Activated naive CD4-positive, alpha-beta T cell (primary cell): ENCODE measurements at places on chromosomes 3 and 15.

DNA sequence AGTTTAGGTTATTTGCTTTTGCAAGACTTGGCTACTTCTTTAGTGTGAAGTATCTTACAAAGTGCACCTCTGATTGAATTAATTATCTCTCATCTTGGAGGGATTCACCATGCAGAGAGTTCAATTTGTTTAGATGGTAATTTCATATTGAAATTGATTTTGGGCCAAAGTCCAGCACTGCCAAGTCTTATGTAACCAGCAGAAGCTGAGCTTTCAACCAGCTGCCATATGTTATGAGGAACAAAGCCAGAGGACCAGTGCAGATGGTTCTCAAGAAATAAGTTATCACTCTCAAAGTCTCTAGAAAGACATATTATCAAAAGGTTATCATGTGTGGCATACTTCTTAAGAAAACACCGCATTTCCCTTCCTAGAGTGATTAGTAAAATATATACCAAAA lies 29.0 kb downstream of the ABHD6 start:
- DNase-seq, result no peak

- DNase-seq, result no peak
These were observed 13.8 kb downstream of the NBEAL2 start for GRCh38 chr3:46993292-46993691.

GRCh38 chr3:10194328-10195071 lies 29.8 kb downstream of the IRAK2 start:
- peak; percentile 38 for DNase-seq

GRCh38 chr3:156620260-156620659 lies 54.1 kb upstream of the TIPARP start:
- no peak for DNase-seq

- no peak for DNase-seq
These were observed 37.4 kb upstream of the ARPP21 start for GRCh38 chr3:35601959-35602358.

DNA sequence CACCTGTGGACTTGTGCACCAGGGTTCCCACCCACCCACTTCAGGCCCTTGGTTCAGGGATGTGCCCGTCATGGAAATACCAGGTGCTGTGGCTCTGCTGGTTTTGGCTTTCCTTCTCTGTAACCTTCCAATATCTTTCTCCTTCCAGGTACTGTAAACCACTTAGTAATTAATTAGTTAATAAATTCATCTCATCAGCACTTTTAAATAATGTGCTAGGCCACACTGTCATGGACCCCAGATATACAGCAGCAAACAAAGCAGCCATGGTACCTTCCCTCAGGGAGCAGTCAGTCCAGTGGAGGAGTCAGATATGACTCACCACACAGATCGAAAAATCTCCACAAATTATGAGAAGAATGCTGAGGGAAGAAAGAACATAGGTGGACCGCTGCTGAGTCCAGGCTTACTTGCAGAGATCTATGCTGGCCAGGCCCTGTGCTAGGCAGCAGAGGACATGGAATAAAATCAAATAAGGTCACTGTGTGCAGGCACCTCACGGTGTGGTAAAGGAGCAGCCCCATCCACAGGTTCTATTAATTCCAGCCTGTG lies 6.8 kb upstream of the GATA2 start:
- no peak for DNase-seq

GRCh38 chr3:134080761-134081160 lies 51.0 kb upstream of the SLCO2A1 start:
- no peak for DNase-seq

- no peak for DNase-seq
These were observed 82.1 kb downstream of the FILIP1L start for GRCh38 chr3:100032243-100032642.

DNA sequence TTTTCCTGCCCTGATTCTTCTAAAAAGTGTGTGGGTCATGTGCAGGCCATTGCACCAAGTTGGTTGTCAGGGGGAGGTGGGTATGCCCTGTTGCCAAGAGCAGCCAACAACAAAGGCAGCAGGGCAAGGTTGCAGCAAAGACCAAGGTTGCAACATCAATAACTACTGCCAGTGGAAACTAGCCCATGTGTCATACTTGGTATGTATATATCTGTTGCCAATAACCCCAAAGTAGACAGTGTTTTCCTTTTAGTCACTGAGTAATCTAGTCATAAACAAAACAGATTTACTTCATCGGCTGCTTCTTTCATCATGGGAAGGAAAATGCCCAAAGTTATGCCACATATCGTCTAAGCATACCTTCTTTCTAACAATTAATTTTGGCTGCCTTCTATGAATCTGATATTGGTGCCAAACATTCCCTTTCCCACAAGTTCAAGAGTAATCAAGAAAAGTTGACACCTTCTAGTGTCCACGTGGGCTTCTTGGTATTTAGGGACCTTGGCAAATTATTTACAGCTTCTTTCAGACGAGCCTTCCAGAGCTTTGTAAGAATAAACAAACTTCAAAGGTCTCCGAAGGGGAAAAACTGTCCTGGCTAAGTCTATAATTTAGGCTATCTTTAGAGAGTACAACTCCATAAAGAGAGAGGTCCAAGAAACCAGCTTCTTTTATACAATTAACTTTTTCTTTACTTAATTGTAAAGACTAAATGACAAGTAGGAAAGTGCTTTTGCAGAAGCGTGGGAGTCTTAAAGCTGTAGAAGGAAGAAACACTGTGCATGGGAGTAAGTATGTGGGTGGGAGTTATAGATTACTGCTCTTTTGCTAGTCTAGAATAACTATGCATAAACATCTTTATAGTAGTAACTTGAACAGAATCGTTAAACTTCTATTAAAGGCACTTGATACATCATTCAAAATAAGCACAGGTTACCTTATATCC lies 10.0 kb upstream of the MBNL1 start:
- DNase-seq, result no peak

DNA sequence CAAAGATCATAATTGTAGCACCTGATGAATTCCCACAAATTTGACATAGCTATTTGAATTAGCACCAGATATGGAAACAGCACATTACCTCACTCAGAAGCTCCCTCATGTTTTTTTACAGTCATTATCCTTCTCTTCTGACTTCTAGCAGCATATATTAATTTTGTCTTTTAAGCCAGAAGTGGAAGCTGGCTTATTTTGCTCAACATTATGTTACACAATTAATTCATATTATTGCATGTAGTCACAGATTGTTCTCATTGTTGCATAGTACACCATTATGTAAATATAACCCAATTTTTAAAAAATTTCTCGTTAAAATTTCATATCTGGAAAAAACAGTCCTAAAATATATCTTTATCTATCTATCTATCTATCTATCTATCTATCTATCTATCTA lies 762.3 kb downstream of the TUSC7 start:
- DNase-seq, result no peak

DNA sequence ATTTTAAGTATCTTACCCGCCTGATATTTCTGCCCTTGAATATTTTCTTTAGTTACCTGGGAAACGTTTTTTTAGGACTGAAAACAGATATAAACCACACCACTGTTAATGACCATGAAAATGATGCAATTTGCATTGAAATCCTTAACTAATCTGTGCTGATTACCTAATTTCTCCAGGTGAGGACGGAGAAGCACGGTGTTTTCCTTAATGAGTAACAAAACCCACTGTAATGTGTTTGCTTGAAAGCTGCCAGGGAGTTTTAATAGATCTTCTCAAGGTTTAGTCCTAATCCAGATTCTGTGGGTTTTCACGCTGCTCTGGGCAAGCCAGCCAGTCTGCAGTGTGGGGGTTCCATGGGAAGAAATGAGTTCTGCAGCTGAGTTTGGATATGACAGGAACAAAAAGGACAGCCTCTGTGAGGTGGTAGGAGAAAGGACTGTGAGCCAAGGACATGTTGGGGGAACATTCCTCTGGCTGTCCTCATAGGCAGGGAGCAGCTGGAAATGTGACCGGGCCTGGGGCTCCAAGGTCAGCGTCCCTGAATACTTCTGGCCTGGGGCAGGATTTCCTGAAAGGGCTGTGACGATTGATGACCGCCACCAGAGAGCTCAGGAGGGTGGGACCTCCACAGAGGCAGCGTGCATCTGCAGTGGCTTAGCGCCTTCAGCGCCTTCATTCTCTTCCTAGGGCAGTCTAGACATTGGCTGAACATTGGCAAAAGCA lies 18.6 kb downstream of the THSD4 start:
- DNase-seq, result no peak

- DNase-seq, result no peak
These were observed 345.1 kb downstream of the RORA start for GRCh38 chr15:60883691-60884640.

DNA sequence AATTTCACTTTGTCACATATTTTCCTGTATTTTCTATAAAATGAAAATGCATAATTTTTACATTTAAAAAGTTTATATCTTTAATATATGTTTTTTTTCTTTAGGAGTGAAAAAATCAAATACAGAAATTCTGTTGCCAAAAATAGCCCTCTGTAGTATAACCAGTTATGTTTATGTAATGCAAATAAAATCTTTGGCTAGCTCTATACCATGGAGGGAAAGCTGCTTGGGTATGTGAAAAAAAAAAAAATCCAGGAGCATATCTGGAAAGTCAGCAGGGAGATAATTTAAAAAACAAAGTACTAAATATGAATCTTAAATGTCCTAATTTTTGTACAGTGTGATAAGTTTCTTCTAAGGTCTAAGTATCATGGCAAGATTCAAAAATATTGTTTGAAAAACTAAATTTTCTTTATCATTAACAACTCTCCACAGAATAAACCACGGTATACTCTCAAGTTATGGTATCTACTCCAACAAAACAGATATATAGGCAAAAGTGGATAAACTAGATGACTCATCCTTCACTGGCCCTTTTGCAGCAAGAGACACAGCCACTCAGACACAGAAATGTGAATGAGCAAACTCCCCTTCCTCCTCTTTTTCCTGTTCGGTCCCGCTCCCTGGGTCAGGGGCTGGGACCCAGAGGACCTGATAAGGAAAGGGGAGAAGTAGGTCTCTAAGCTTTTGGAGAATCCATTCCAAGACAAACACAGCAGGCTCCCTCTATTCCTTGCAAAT lies 66.6 kb downstream of the PDZRN3 start:
- no peak for DNase-seq

DNA sequence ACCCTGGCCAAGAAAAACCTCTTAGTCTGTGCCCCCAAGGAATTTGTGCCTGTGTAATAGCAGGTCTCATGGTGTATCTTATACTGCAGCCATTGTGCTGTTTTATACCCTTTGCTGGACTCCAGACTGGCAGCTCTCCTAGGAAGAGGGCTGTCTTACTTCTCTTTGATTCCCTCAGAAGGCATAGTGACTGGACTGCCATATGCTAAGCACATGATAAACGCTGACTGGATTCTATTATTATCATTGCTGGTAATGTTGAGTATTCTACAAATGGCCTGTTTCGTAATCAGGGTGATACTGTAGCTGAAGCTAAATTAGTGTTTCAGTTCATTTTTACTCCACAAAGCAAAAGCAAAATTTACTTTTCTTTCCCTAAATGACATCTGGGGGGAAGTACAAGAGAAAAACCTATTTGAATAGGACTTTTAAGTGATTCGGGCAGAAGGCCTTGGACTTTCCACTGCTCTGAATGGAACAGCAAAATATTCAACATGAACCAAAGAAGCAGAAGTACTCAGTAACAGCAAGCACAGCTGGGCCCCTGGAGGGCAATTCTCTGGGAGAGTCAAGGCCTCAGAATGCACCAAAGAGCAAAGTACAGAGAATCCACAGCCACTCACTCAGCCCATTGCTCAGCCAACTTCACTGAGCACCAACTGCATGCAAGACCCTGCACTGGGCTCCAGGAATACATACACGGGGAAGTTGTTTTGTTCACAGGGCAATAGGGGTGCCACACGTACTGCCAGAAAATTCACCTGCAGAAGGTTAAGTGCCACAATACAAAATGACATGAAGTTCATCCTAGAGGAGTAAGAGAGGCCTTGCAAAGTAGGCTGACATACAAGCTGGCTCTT lies 7.9 kb upstream of the BCL2A1 start:
- DNase-seq, result no peak

DNA sequence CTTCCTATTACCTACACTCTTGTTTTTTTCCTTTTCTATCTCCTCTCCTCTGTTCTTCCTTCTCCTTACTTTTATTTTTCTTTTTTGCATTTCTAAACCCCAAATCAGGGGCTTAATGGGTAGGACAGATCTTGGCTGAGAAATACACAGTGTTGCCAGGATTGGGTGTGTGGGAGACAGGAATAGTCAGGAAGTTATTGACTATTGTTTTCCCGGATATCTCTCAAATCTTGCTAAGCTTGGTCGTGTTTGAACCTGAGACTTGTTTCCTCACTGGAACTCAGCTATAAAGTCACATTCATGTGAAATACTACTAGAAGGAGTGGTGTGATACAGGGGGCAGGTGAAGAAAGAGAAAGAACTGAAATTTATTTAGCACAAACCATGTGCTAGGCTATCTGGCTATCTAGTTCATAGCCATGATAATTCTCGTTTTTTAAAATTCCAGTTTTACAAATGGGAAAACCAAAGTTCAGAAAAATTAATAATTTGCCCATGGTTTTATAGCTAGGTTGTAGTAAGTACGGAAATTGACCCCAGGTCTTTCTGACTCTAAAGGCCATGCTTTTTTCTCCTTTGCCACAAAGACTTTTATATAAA lies 343.2 kb upstream of the UMPS start:
- no peak for DNase-seq

GRCh38 chr3:23202203-23202920 lies 765 bp upstream of the UBE2E2 start:
- DNase-seq, result peak; percentile 29

DNA sequence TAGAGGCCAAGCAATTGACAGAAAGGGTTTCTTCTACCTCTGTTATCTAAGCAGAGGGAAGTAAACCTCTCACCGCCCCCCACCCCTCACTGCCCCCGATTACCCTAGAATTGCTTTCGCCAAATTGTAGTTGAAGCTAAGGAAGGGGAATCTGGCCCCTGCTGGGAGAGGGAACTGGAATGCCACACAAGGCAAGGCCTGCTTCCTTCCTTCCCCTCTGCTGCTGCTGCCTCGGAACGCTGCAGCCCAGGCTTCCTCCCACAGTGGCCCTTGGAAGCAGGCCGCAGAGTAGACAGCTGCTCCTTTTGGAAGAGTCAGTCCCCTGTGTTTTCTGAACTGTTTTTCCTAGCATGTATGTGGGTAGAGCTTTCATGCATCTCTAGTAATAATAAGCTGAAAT lies 21.6 kb downstream of the RLBP1 start:
- no peak for DNase-seq

DNA sequence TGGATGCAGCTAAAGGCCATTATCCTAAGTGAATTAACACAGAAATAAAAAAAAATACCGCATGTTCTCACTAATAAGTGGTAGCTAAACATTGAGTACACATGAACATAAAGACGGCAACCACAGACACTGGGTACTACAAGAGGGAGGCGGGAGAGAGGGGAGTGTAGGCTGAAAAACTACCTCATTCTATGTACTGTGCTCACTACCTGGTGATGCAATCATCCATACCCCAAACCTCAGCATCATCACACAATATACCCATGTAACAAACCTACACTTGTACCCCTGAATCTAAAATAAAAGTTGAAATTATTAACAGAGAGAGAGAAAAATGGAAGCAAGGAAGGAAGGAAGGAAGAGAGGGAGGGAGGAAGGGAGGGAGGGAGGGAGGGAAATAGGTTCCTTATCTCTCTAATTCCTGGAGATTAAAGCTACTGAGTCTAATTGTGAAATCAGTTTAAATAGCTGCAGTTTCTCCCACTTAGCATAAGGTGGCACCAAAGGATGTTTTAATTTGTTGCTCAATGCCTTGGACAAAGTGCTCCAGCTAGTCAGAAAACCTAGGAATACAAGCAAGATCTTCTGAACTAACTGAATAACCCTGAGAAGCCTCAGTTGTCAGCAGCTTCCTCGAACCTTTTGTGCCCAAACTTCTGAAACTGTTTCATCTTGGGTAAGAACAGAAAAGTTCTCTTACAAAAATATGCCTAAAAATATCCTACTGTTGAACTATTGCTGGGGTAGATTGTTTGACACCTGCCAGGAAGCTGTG lies 79.4 kb upstream of the ATP11B start:
- DNase-seq, result no peak
